HuH-7 (cell line): ENCODE measurements at places on chromosomes 2 and 18.

- DNase-seq = no peak
Observed at GRCh38 chr2:149877913-149878312, 290.3 kb upstream of the MMADHC start.

- no peak for DNase-seq
Observed at GRCh38 chr2:180607514-180608049, 372.8 kb upstream of the UBE2E3 start.

- no peak for DNase-seq
Observed at GRCh38 chr18:51659781-51660180, 462.3 kb upstream of the MEX3C start.

DNA sequence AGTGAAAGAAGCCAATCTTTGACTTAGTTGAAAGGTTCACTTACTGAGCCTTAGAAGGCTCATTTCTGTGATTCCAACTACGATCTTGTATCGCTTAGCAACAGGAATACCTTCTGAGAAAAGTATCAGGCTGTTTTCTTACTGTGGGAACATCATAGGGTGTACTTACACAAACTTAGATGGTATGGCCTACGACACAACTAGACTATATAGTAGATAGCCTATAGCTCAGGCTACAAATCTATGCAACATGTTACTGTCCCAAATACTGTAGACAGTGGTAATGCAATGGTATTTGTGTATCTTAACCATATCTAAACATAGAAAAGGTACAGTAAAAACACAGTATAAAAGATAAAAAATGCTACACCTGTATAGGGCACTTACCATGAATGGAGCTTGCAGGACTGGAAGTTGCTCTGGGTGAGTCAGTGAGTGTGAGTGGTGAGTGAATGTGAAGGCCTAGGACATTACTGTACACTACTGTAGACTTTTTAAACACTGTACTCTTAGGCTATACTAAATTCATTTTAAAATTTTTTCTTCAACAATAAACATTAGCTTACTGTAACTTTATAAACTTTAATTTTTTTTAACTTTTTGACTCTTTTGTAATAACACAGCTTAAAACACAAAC, 148.8 kb upstream of the STON1 start:
- no peak for DNase-seq

DNA sequence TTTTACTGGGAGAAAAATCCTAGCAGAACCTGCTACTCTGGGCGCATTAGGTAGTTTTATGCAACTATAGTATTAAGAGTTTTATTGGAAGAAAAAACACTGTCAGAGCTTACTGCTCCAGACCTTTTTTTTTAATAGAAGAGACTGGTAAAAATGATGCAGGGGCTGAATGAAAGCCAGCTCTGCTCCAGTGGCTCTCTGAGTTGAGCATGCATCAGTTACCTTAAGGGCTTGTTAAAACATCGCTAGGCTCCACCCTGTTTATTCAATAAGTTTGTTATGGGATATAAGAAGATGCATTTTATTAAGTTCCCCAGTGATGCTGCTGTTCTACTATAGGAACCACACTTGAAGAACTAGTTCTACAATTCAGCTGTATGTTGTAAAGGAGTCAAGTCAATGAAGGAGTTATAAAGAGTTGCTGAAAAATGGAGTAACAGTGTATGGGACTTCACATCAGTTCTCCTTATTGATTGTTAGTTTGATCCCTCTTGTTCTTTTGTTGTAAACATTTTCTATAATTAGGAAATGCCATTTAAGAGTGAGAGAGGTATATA, 13.2 kb downstream of the SNRPG start:
- no peak for DNase-seq

GRCh38 chr2:173395567-173396351, 41.1 kb downstream of the CDCA7 start:
- DNase-seq = no peak

DNA sequence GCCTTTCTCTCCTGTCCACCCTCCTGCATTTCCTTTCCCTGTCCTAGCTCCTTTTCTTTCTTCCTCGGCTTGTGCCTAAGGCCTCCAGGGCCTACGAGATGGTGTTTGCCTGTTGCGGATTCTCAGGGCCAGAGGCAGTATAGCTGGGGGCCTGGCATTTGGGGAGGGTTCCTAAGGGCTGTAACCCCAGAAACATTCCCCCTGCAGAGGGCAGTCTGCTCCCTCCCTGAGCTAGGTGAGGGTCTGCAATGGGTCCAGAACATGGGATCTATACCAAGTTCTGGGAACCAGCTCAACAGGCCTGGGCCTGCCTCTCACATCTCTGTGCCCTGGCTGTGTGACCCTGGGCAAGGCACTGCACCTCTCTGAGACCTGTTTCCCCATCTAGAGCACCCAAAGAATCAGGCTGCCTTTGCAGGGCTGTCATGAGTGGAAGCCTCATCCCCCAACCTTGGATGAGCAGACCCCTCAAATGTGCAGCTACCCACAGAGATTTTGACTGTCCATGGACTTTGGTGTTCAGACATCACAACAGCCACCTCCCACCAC, 97.5 kb downstream of the GLI2 start:
- no peak for DNase-seq

DNA sequence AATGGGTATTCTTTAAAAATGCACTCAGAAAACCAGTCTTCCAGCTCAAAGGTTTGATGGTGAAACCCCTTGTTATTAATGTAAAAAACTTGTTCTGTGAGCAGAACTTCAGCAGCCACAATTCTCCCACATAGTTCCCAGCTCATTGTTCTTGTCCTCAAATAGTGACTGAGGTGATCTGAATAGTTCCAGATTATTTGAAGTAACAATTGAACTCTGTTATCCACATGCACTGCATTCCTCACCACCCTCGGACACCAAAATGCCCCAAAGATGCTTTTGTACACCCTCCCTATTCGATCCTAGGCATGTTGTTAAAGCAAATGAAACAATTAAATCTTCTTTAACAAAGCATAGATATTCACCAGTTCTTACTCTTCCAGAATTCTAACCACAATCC, 2186.8 kb upstream of the CELF4 start:
- DNase-seq = no peak

DNA sequence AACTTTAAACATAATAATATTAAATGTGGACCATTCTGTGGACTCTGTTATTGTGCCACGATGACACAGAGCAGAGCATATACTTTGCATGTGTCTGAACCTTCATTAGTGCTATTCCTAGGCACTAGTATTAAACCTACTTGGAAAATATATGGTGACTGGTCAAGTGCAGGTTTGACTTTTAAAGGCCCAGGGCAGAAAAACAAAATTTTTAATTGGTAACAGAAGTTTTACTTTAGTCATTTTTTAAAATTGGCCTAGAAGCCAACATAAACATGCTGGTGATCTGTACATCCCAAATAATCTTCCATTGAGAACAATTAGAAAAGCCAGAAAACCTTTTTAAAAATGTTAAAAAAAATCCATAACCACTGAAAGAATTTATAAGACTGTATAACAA, 16.6 kb downstream of the LDAH start:
- DNase-seq = no peak

GRCh38 chr18:34025191-34025801, 199.4 kb downstream of the NOL4 start:
- no peak for DNase-seq

GRCh38 chr2:201906777-201907562, 100.6 kb downstream of the CDK15 start:
- DNase-seq = no peak

DNA sequence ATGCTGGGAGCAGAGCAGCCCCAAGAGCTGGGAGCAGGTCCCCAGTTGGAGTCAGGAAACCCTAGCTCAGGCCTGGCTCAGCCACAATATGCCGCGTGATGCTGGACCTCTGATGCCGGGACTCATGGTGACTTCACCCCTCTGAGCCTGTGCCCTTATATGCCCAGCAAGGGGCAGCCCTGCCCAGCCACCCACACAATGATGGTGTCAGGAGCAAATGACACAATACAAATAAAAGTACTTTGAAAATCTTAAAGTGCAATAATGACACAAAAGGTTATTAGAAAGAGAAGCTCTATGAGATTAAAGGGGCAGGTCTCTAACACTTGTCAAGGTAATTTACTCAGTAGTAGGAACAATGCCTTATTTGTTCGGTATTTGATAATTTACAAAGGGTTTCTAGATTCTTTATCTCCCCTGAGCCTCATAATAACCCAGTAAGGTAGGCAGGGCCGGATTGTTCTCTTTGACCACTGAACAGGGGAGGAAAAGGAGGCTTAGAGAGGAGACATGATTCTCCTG, 18.3 kb upstream of the KIF3C start:
- no peak for DNase-seq

DNA sequence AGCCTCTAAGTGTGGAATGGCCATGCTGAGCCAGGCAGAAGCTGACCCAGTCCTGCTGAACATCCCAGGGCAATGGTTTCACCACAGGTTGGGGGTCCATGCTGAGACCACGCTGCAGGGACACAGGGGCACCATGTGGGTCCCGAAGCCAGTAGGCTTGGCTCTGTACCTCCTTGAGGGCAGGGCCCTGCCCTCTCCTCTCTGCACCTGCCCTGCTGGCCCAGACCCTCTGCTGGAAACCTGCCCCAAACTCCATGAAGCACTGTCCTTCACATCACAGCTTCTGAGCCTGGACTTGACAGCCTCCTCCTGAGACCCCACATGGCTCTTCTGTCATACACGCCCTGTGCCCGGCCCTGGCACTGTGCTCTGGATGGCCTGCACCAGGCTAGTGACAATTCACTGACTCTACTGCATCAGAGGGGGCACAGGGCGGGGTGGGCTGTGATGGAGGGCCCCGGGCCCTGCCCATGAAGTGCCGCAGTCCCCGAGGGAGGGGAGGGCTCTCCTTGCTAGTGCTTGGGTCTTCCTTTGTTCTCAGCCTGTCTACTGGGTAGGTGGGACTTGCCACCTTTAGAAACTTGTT, 24.7 kb downstream of the HS6ST1 start:
- no peak for DNase-seq

- DNase-seq = no peak
Observed at GRCh38 chr2:237480988-237481525, 6.0 kb upstream of the MLPH start.

DNA sequence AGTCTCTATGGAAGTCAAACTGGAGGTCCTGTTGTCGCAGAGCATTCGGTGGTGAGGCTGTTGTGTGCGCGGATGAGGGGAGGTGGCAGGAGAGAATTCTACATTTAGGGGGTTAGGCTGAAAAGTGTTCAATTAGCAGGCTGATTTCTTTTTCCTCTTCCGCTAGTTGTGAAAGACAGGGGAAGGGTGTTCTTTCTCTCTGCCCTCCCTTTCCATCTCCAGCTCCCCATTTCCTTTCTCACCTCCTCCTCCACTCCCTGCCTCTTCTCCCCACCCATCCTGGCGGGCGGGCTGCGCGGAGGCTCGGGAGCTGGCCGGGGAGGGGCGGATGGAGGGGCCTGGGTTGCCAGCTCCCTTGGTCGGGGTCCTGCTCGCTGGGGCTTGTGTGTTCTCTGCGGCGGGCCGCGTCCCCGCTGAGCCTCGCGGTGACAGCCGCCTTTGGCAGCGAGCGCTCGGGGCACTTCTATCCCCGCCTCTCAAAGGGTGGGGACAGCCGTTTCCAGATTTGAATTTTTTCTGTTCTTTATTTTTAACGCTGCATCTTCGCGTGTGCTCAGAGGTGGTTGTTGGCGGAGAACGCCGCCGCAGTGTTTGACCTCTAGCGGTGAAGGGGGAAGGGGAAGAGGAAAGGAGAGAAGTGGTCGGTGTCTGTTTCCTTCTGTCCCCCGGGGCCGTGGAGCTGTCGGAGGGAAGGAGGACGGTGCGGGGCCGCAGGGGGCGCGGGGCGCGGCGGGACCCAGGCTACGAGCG, 3.6 kb downstream of the SOX11 start:
- no peak for DNase-seq

GRCh38 chr2:105473011-105473410, 74.2 kb upstream of the FHL2 start:
- DNase-seq = no peak

- no peak for DNase-seq
Observed at GRCh38 chr2:170227951-170228350, 50.0 kb downstream of the MYO3B start.

DNA sequence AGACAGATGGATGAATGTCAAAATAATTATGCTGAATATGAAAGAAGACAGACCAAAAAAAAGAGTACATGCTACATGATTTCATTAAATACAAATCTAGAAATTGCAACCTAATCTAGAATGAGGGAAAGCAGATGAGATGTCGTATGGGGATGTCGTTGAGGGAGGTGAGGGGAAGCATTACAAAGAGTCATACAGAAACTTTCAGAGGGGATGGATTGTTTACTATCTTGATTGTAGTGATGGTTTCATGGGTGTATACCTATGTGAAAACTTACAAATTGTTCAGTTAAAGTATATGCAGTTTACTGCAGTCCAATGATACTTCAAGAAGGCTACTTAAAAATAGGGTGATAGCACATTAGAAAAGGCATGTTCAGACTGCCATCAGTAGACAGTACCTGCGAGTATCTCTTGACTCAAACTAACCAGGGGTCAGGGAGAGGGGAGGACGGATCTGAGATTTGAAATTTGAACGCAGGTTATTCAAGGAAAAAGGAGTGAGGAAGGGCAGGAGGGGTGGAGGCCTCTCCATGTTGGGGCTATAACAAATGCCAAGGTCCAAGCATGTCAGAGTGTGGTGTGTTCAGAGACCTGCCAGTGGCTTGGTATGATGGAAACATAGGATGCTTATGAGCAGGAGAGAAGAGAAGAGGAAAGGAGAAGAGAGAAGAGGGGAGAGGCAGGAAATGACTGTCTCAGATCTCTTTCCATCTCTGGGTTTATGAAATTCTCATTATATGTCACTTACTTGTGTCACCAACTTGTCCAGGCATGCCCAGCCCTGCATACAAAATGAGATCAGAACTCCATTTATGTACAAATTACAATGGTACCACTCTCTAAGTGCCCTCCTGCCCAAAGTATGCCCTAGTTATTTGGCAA, 257.3 kb upstream of the CXCR4 start:
- no peak for DNase-seq

DNA sequence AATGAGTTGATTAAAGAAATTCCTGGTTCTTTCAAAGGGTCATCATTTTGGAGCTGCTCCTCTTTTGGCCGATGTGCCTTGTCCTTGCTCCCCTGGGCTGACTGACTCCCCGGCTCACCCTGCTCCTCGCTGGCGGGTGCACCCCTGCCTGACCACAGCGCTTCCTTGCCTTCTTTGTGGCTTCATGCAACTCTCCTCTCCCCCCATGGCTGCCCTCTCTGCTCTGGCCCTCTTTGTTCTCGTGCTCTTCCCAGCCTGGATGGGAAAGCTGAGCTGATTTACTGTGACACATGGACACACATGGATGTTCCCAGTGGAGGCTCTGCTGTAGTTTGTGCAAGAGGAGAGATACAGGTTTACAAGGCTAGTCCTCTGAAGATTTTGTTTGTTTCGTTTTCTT, 234.6 kb downstream of the HAUS1 start:
- DNase-seq = no peak

GRCh38 chr2:199772035-199772976, 78.7 kb downstream of the FTCDNL1 start:
- DNase-seq = no peak

- no peak for DNase-seq
Observed at GRCh38 chr2:71528131-71528591, 74.8 kb downstream of the DYSF start.

- DNase-seq = no peak
Observed at GRCh38 chr2:239261356-239261755, 139.5 kb downstream of the HDAC4 start.

GRCh38 chr2:118849226-118850167, 2.0 kb upstream of the EN1 start:
- no peak for DNase-seq
